ENCODE measurements at places on chromosomes 1 and 21. TPM values are rescaled to one million over a fixed set of nuclear protein-coding genes. Genes with fewer than 3 reads are reported as not detected.

GRCh38 chr1:156652992-156653355 lies 11.1 kb downstream of the BCAN start:
- DNase-seq = no peak

- DNase-seq = no peak
These were observed 140.3 kb upstream of the KIF26B start for GRCh38 chr1:245014247-245015029.

DNA sequence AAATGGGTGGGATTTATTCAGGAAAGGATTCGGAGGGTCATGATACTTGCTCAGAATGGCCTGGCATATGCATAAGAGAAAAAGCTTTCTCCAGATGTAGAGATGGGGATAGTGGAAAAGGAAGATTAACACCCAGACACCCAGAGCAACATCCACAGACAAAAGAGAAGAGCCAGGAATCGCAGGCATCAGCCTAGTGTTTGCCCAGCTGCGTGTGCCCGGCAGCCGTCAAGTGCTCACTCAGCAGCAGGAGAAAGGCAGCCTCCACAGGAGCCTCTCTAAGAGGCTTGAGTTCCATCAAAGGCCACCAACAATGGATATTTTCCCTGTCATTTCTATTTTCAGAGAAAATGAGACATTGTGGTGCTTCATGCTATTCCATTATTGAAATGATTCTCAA lies 54.7 kb downstream of the NTPCR start:
- DNase-seq = no peak

DNA sequence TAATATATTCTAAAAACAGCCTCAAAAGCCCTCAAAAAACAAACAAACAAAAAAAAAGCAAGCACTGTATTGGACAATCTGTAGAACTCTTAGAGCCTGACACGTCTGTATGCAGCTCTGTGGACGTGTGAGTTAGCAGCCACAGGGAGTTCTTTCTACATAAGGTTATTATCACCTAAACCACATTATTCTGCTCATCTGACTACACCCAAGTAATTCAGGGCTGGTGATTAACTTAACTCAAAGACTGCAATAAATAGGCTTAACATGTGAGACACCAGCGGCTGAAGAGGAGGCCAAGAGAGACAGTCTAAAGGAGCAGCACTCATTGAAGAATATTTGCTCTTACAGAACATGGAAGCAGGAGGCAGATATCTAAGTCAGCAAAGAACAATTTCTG lies 316.0 kb downstream of the VAV3 start:
- no peak for DNase-seq

- no peak for DNase-seq
These were observed 33.2 kb upstream of the MAGOH start for GRCh38 chr1:53271446-53272090.

- no peak for DNase-seq
These were observed 682.4 kb upstream of the ADAMTS5 start for GRCh38 chr21:27649323-27649722.

DNA sequence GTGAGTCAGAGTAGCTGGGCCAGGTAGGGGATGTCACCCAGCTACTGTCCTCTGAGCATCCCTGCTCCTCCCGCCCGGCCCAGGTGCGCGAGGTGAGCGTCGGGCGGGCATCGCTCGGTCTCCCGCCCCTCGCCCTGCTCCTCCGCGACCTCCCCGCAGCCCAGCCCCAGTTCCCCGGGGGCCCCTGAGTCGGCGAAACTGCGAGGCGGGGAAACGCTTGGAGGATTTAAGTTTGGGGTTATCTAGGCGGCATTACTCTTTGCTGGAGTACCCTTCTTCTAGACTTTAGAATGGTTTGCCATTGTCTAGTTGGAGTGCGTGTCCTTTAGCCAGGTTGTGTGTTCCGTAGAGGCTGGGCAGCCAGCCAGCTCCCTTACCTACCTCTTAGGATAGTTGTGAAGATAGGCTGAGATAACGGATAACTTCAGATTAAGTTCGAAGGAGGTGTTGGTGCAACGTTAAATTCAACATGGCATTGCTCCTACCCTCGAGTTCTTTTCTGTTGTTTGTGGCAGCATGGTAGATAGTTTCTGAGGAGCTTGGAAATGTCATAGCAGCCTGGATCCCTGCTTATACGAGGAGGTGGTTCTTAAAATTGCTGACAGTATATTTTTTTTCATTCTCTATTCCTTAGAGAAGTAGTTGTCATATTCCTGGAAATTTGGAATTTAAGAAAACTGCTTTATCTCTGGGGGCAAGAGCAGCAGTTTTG lies 697 bp downstream of the AGO3 start:
- DNase-seq = no peak

- DNase-seq = no peak
These were observed 29.3 kb upstream of the ACP6 start for GRCh38 chr1:147699686-147700041.

GRCh38 chr21:41759214-41759840 lies 7.5 kb downstream of the RIPK4 start:
- DNase-seq = no peak

DNA sequence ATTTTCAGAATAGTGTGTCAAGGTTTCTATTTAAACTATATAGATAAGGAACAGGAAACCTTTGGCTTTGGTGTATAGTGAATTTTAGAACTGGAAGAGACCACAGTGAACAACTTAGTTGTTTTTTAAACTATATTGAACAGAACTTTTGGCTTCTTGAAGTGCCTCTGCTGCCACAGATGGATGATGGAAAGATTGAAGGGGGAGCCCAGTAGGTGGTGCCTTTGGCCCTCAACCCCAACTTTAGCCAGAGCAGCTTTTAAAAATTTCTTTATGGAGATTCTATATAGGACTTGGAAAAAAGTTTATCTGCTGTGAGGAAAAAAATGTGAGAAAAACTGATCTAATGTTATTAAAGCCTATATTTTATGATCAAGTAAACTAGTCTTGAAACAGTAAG lies 50.2 kb downstream of the SWT1 start:
- DNase-seq = no peak

Gene BATF3
- 0.84 TPM for polyA plus RNA-seq

DNA sequence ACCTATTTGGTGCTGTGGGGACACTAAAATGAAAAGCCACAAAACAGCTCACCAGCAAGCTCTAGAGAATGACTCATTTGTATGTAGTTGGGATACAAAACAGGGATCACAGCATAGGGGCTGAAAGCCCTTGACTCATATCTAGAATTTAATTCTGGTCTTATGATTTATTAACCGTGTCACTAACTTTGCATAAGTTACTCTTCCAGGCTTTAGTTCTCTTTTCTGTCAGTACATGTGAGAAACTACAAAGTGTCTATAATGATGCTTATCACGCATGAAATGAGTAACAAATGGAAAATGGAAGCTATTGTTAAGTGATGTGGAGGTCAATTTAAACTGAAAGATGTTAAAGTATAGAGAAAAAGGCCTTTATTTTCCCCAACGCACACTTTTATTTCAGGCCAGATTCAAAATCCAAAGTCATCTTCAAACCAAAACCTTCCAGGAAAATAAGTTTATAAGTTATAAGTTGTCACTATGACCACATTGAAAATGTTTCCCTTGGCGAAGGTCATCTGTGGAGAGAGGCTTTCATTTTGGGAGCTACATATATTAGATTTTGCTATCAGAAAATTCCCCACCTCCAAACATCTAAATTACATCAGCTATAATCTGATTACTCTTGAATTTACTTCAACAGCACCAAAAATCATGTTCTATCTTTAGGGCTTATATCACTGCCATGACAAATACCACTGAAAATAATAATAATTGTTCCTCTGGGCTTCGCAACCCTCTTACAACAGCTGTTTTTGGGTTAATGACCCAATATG lies 430.5 kb downstream of the MRPL39 start:
- no peak for DNase-seq

Gene DCST1
- not detected for polyA plus RNA-seq

DNA sequence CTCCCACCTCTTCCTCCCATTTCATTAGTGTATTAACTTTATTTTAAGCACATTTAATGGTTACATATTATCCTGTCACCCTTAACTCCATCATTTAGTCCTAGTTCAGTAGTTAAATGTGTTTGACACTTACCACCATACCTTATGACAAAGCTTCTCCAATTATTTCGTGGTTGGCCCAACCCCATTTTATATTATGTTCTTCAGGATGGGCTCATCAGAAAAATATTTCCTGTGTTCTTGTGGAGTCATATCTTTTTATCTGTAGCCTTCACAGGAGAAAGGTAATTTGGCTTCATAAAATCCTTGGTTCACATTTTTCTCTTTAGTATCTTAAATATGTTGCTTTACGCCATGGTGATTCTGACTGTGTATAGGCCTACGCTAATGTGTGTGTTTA lies 142.3 kb upstream of the COL6A1 start:
- DNase-seq = no peak

GRCh38 chr1:234896477-234897389 lies 231.9 kb downstream of the TOMM20 start:
- DNase-seq = no peak

- DNase-seq = no peak
These were observed 35.0 kb downstream of the LGR6 start for GRCh38 chr1:202228484-202229122.

DNA sequence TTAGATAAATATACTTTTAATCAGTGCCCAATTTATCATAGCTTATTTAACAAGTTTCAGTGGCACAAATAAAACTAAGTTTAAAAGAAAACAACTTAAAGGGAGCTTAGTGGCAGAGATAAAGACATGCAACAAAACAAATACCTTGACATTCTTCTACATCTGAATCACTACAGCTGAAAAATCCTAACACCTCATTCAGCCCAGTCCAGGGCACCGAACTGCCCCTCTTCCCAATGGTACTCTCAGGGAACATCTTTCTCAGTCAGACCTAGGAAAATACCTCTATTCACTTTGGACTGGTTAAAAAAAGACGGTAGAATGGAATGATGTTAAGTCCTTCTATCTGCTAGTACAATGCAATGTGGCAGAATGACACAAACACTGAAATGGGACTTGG lies 8.3 kb downstream of the OTUD7B start:
- no peak for DNase-seq

DNA sequence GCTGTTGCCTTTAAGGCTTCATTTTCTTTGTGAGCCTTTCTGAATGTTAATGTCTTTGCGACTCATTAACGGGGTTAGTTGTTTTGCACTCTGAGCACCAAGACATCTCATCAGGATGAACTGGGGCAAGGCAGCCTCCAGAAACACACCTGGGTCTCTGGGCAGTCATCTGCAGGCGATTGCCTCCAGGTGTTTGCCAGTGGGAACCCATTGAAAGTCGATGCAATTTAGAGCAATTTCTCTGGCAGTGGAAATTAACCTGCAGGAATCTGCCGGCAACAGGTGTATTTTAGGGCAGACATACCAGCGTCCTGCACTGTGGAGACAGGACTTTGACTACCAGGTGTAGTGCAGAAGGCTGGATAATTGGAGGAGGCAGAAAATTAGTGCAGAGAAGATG lies 661.0 kb upstream of the PTBP2 start:
- no peak for DNase-seq

- DNase-seq = no peak
These were observed 35.6 kb upstream of the ECE1 start for GRCh38 chr1:21325731-21326387.

DNA sequence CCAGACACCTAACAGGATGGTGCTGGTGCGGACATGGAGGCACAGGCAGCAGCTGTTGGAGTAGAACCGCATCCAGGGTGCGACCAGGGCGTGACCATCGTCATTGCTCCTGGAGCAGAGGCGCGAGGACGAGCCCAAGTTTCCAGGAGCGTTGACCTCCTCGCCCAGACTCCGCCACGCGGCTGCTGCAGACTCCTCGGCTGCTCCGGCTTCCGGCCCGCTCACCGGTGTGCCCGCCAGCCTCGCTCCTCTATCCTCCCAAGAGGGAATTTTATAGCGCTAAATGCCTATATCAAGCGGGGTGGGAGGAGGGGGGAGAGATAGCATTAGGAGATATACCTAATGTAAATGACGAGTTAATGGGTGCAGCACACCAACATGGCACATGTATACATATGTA lies 5.3 kb upstream of the S100A12 start:
- no peak for DNase-seq

All from CD8-positive, alpha-beta memory T cell (primary cell).